ENCODE measurements at places on chromosomes 12 and 14.
A peak's percentile ranks its signal among the peaks of the same experiment; 100 is the strongest.

DNA sequence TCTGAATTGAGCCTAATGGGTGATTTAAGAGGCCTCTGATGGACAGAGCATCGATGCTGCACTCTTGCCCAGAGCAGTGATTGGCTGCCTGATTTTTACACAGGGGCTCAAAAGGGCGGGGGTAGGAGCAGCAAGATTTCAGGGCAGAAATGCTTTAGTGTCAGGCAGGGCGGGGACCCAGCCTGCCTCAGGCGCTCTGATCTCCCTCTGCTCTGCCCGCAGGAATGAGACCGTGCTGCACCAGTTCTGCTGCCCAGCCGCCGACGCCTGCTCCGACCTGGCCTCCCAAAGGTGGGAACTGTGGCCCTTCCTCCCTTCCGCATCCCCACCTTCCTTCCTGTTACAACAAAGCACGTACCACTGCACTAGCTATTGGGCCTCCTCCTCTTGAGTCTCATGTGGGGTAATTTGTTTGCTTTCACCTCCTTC lies 32.4 kb downstream of the IQSEC3 start:
- no peak for DNase-seq

DNA sequence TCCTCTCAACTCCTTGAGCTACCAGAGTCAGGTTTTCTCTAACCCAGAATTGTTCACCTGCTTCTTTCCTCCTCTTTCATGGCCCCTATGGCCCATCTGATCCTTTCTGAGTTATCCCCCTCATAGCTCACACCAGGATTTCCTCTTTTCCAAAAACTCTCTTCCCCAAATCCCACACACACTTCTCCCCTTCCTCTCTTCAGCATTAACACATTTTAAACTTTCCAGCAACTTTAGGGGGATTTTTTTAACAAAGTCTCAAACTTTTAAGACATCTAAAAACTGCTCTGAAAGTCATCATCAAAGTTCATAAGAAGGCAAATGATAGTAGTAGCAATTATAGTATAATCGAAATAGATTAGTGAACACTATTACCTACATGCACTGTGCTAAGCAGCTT lies 7.9 kb downstream of the OR10P1 start:
- DNase-seq = no peak

DNA sequence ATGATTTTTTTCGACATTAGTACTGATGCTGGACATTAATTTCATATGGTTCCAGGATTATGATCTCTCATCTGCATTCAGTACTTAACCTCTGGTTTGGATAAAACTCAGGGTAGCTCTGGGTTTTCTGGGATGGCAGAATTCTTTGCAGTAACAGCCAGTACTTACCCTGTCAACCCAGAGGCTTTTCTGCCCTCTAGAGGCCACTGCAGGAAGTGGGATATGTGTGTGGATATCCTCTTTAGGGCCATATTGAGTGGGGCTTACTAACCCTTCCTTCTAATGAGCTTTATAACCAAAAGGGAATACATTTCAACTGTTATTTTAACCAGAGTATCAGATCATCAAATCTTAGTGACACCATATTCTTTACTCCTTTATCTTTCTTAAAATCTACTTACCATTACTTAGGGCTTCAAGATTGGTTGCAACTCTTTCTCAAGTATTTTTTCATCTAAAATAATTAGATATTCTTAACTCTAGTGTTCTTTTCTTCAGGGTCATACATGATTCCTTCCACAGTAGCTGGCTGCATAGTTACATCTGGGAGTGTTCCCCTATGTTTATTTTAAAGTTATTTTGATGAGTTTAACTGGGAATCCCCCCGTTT lies 488.0 kb upstream of the STXBP6 start:
- peak; percentile 52 for DNase-seq

- no peak for DNase-seq
Measured at GRCh38 chr12:45434094-45434493, 218.2 kb downstream of the ANO6 start.

- no peak for DNase-seq
Measured at GRCh38 chr12:20232931-20233675, 135.2 kb upstream of the PDE3A start.

DNA sequence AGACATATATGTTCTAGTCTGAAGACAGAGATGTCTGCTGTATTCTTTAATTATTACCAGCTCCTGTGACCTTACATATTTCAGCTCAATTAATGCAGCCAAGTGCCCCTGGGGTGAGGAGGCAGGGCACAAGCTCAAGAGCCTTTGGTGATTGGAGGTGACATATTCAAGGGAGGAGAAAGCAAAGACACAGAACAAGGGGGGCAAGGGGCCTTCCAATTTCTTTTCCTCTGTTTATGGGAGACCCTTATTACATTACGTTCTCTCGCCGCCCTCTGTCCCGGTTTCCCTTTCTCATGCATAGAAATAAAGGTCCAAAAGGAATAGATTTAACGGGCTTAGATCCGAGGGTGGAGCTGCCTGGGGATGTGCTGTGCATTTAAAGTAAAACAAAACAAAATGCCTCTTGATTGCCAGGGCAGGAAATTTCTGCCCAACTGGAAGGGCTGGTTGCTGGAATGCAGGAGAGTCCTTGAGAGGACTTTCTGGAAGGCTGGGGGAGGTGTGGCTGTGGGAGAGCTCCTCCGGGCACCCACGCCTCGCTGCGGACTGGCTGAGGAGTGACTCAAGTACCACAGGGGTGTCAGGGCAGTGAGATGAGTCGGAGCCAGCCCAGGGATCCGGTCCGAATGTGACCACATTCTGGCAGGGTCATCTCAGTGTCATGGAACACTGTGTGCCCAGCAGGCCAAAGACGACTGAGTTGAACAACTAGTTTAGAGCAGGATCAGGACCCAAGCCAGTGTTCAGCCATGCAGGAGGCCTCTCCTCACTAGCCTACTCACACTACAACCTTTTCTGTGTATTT lies 32.1 kb upstream of the GSG1 start:
- no peak for DNase-seq

DNA sequence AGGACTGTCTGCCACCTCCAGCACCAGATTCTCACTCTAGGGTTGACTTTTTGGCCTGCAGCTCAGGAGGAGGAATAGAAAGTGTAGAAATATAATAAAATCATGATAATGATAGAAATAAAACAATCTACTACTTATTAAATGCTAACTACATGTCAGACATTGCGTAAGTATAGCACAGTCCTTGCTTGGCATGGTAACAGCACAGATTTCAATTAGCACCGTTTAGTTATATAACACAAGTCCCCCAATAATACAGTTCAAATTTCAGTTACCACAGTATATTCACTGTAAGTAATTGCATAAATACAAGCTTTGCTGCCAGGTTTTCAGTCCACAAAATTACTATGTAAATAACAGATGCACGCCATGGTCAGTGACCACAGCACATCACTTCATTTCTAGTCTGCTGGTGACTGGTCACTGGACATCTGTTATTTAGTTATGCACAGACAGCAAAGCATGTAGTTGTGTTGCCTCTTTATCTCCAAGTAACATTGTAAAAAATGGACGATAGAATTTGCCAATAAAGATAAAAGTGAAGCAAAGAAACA lies 6.5 kb upstream of the GLT8D2 start:
- DNase-seq = peak; percentile 62

GRCh38 chr12:54421879-54422250 lies 2.8 kb upstream of the ITGA5 start:
- DNase-seq = no peak

DNA sequence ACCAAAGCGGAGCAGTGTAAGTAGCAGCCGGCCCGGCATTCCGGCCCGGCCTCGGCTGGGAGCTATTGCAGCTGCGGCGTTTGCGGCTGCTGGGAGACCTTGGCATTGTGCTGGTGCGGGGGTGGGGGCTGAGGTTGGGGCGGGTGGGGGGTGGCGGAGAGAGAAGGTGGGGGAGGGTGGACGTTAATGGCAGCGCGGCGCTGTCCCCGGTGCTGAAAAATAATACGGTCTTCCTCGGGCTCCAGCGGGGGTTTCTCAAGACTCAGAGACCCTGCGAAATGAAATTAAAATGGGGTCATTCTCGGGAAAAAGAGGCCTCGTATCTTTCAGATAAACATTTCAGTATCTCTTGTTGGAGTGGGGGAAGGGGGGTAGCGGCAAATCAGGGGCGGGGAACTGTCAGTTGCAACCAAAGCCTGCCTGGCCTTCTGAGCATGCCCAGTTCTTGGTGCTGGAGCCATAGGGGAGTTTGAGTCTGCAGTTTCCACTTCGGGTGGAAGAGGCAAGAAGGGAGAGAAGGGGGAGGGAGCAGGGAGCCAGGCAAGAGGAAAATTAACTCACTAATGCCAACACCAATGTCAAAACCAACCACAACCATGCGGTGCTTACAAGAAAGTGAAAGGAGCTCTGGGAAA lies 414 bp downstream of the UNC79 start:
- DNase-seq = peak; percentile 83

GRCh38 chr12:107487011-107487680 lies 198.5 kb upstream of the PWP1 start:
- DNase-seq = no peak

DNA sequence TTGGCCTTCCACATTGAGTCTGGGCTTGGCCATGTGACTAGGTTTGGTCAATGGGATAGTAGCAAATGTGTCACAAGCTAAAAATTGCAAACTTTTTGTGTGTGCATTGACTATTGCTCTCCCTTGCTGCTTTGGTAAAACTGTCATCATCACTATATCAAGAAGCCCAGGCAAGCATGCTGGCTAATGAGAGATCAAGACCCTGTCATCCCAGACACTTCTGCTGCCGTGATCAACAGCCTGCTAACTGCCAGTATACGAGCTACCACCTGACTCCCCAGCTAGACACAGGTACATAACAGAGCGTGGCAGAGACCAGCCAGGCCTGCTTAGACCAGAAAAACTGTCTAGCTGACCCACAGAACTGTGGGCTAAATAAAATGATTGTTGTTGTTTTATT lies 456.7 kb upstream of the DCN start:
- DNase-seq = no peak

- no peak for DNase-seq
Measured at GRCh38 chr12:104570174-104570907, 113.6 kb downstream of the CHST11 start.

GRCh38 chr12:108576660-108577234 lies 14.4 kb downstream of the ISCU start:
- DNase-seq = no peak

- DNase-seq = no peak
Measured at GRCh38 chr14:104690861-104691455, 1.5 kb downstream of the INF2 start.

- DNase-seq = no peak
Measured at GRCh38 chr12:27838543-27839185, 58.6 kb upstream of the MANSC4 start.

- DNase-seq = no peak
Measured at GRCh38 chr12:33476058-33476457, 36.4 kb upstream of the SYT10 start.

GRCh38 chr12:2319737-2320506 lies 267.1 kb downstream of the CACNA1C start:
- peak; percentile 30 for DNase-seq

DNA sequence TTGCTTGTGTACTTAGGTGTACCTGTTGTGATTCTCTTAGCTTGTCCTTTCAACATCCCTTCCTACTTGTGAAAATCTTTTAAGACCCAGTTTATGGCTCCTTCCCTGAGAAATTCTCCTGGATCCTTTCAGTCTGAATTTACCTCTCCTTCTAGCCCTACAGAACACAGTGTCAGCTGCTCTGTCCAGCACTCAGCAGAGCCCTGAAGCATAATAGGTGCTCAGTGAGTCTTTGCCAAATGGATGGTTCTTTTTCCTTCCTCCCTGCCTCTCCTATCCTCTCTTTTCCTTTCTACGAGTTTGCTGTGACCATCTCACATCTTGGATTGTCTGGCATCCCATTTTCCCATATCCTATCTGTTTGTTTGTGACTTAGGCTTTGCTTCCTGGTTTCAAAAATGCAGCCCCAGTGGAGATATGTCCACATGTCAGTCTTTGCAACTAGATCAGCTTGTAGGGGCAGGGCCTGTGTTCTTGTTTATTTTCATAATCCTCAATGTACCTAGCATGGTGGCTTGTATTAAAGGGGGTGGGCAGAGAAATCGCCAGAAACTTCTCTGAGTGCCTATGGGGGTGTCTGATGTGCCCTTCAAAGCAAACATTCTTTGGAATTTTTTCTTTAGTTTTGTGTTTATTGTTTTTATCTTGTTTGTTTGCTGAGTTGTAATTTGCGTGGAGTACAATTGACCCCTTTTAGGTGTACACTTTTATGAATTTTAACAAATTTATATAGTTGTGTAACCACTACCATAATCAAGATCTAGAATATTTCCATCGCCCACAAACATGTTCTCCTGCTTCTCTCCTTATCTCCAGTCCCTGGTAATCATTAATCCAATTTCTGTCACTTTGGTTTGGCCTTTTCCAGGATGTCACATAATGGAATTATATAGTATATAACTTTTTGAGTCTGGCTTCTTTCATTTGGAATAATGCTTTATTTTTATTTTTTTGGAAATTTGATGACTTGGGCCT lies 62.8 kb downstream of the SMOC1 start:
- DNase-seq = no peak

DNA sequence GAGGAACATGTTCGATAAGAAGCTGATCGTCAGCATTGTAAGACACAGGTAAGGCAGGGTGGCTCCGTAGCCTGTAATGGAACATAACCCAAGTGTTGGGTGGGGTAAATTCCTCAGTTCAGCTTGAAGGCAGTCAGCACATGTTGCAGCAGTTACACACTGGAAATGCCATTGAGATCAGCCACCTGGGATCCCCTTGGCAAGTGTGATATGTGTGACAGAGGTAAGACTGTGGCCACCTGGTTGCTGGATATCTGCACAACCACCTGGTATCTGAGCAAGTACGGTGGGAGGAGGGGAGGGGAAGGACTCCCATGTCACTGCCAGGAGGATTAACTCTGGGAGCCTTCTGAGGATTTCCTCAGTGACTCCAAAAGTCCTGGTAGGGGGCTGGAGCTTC lies 158.0 kb upstream of the CAND1 start:
- DNase-seq = no peak

DNA sequence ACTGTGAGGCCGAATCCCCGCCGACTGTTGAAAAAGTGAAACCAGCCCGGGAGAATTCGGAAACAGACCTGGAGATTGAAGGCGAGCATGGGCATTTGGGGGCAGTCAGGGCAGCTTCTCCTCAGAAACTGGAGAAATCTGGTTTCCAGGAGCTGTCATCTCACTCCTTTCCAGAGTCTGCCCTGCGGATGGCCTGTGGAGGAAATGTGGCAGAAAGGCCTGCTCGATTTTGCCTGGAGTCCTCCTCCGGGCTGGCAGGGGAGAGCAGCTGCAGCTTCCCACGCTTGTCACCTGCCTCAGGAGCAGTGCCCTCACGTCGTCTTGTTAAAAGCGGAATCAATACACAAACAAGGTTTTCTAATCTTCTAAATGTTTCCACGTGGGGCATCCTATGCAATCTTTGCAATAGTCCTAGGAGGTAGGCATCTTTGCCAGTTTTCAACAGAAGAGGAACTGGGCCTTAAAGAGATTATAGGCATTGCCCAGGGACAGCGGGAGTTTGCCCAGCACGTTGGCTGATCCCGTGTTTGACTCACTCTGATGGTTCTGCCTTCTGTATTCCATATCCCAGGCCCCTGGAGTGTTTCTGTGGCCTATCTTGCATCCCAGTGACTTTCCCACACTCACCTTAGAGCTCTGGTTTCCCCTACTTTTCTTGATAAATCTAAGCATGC lies 2.3 kb downstream of the LRRC74A start:
- DNase-seq = no peak

Data from NCI-H774 (cell line).